ENCODE measurements at places on chromosomes 11 and 22.
A peak's percentile ranks its signal among the peaks of the same experiment; 100 is the strongest.

GRCh38 chr11:2675540-2675939, 24.3 kb downstream of the KCNQ1OT1 start:
- DNase-seq = no peak

DNA sequence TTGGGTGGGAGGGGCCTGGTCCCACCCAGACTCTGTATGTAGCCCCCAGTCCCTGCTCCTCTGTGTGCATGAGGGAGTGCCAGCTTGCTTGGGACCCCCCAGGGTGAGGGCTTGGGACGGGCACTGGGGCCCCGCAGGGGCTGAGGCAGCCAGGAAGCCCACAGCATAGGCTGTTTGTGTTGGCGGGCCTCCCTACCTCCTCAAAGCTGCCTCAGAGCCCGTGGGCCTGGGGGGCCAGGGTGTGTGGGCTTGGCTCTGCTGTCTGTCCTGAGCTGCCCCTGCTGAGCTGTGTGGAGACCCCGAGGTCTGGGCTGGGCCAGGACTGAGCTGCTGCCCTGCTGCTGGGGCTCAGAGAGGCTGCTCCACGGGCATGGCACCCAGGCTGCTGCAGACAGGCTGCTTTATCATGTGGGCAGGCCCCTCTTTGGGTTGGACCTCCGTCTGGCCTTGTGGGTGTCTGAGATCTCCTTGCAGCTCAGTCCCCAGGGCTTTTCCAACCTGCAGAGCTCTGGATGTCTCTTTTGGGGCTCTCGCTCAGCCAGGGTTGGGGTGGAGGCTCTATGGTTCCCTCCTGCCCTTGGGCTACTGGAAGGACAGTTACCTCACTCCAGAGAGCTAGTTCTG, 3.3 kb downstream of the TSPAN4 start:
- DNase-seq = no peak

DNA sequence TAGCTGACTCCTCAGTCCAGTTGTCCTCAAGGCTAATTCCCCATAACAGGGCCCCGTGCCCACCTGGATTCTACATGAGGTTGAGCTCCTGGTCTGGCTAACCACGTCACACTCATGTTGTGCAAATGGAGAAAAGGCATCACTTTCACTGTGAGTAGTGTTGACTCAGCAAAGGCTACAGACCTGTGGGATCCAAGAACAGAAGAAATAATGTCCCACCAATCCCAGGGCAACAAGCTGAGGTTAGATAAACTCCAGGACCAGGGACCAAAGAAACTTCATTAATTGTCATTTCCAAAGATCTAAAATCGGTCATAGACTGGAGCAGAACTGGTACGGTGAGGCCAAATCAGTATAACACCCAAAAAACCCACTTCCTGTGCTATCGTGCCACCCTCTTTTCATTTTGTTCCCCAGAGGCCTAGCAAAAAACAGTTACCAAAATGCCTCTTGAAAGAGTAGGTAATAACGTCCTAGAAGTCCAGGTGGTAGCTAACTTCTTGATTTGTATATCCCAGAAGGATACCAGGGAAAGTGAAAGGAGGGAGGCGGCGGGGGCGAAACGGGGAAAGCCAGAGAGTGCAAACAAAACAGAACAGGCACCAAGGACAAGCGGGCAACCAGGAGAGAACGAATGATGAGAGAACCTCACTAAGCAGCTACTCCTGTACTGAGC, 1.4 kb downstream of the PCSK7 start:
- DNase-seq = no peak

DNA sequence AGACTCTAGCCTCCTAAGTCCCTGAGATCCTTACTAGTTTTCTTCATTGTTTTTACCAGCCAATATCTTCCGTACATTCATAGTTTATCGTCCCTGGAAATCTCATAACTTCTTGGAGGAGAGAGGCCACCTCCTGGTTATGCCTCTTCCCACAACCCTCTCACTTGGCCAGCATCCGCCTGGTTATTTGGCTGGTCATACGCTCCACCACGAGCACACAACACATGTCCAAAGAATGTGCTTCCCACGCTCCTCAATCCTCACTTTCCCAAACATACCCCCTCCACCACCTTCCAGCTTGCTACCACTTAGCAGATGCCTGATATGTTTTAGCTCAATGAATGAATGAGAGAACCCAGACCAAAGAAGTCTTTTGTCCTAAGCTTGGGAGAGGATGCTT, 83.5 kb upstream of the EIF3D start:
- no peak for DNase-seq

DNA sequence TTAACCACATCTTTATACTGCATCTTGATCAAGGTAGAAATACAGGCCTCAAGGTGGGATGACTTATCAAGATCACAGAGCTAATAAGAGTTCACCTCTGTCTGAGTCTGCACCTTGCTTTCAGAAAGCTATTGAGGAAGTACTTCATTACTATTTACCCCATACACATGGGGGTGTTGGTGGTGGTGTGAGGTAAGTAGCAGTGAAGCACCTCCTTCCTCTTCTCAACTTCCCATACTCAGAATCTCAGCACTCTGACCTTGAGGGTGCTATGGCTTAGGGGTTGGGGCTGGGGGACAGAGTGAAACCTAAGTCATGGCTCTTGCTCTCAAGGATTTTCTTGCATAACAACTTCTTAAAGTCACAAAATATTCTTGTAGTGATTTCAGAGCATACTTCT, 56.9 kb downstream of the ME3 start:
- DNase-seq = no peak

DNA sequence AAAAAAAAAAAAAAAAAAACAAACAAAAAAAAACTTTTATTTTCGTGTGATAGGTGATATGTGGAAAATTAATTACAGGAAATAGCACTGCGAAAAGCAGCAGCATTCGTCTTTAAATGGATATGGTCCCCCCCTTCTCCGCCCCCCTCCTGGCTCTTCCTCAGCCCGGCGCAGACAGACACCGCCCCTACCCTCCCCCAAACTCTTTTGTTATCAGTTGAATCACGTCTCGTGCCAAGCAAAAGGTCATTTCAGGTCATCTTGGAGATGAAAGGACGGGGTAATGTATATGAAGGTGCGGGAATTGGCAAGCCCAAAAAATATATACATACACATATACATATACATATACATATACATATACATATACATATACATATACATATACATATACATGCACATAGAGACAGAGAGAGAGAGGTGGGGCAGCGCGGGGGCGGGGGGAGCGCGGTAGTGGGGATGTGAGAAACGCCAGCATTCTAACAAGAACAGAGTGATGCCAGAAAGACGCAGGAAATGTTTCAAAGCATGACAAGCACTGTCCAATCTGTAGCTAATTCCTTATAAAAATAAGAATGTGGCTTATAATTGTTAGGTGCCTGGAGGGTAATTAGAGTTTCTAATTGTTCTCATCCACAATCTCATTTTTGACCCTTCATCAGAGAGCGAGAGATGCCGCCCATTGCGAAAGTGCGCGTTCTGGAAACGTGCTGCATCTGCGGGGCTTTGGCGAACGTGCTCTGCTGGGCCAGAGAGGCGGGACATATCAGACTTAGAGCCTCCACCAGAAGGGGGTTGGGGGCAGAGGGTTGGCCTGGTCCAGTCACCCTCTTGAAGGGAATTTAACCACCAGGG, 214.5 kb upstream of the UBASH3B start:
- DNase-seq = peak; percentile 79

DNA sequence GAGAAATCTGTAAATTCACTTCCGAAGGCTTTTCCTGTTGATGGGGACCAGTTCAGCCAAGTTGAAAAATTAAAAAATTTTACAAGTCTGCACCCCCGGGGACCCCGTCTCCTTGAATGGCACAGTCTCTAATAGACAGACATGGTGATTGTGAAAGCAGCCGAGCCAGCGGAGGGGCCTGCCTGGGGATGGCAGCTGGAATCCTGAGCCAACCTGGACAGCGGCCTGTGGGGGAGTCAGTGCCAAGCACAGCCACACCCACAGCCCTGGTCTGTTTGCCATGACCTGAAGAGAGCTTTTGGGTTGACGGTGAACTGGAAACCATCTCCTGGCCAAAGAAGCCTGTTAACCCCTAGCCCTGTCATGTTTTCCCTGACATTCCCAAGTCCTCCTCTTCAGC, 64.7 kb downstream of the PARVG start:
- DNase-seq = no peak

GRCh38 chr11:32464078-32464477, 28.7 kb upstream of the WT1 start:
- DNase-seq = no peak

DNA sequence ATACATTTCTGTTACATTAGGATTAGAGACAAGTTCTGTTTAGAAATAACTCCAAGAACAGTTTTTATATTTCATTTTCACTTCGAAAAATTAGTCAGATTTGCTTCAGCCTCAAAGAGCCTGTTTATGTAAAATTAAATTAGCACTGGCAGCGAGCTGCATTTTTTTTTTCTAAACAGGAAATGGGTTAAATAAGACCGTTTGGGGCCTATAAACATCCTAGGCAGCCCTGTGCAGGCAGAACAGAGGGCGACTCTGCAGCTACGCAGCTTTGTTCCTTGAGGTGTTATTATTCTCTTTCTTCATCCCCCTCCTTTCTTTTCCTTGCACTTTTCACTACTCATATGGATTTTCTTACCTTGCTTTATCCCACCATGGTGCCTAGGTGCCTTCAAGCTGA, 48.7 kb downstream of the CWC15 start:
- no peak for DNase-seq

DNA sequence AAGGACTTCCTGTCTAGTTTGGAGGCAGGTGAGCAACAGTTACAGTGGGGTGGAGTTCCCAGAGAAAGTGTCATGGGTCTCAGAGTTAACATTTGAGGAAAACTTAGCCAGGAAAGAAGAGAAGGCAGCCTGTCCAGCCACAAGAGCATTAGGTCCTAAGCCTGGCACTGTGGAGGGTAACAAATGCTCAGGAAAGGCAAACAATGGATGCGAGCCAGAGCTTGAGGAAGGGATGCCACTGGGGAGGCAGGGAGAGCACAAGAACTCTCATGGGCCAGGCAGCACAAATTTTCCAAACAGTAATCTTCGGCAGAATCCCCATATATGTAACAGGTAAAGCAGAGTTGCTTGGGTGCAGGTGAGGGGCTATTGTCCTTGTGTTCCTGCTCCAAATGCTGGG, 8.0 kb upstream of the SERPIND1 start:
- no peak for DNase-seq

- no peak for DNase-seq
These were observed 2.1 kb downstream of the CD3D start for GRCh38 chr11:118340449-118340848.

GRCh38 chr22:35727436-35727835, 9.8 kb downstream of the APOL5 start:
- no peak for DNase-seq

DNA sequence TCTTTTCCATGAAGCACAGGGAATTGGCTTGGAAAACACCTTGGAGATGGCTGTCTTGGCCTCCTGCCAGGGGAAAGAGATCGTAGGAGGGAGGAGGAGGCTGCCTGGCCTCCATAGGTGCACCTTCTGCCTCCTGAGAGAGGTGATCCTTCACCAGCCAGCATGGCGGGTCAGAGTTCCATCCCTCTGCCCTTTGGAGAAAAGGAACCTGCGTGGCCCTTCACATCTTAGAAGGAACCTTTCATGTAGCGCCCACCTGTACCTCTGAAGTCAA, 58.2 kb upstream of the DRD2 start:
- no peak for DNase-seq

DNA sequence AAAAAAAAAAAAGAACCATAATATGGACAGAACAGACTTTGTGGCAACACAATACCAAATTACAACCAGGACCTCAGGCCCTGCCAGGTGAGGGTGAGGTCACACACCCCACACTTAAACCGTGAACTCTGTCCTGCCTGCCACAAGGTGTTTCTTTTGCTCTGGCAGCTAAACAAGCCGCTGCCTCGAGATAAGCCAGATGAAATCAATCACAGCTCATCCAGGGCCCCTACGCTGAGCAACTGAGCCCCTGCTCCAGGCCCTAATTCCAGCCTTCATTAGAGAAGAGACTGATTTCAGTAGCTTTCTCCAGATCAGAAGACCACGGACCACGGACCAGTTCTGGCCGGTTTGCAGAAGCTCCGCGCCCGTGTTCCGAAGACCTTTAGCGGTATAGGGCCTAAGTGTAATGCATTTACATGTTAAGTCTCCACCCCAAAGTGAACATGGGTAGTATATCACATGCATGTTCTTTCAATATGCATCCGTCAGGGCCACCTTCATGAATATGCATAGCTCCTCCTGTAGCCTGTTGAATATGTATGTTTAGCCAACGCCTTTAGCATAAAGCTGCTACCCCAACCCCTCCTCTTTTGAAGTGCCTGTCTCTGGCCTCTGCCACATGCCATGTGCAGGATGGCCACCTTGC, 14.8 kb upstream of the RAC2 start:
- no peak for DNase-seq

DNA sequence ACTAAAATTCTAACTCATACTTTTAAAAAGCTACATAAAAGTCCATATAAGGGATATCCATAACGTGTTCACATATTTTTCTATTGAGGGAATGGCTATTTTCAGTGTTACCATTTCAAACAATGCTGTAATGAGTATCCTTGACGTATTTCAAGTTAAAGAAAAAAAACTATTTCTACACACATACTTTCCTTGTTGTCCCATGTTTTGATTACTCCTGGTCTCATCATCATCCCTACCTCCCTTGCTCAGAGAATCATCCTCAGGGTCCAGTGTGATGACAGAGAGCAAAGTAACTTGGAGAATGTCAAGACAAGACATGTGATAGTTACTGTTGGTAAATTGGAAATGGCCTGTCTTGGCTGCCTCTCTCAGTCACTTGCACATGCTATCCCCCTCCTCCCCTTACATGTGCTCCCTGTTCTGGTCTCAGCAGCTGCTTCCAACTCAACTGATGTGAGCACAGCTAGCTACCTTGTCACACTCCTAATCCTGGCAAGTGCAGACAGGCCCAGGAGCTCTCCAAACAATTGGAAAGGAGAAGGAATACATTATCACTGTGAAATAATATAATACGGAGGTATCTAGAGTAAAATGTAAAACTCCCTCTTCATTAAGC, 21.8 kb downstream of the NUMA1 start:
- DNase-seq = no peak

- no peak for DNase-seq
These were observed 55.7 kb upstream of the CLDN5 start for GRCh38 chr22:19579880-19580279.

DNA sequence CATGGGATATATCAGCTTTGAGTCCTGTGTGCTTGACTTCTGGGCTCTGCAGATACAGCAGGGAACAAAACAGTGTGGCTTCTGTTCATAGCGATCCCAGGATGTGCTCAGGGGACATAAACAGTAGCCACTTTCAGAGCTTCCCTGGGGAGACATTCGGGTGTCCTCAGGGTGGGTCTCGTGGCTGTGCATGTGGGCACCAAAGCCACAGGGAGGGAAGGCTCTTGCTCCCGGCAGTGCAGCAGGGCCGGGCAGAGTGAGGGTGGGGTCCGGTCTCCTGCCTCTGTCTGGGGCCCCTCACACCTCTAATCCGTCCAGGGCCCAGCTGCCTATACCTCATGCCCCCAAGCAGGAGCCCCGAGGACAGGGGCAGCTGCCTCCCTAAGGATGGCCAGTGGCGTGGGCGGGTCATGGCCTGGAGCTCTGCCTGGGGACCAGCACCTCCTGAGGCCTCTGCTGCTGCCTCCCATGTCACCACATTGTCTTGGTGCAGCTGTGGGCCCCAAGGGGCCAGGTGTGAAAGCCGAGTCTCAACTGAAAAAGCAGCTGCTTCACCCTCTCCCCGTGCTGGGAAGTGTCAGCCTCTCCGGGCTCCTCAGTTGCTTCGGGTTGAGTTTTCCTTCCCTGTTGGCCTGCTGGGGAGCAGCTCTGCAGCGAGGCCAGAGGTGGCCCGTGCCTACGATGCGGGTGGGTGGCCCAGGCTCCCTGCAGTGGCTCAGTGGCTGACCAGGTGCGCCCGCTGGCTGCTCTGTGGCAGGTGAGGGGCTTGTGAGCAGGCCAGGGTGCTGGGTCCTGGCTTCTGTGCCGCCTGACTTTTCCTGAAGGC, 3.8 kb downstream of the TPCN2 start:
- DNase-seq = no peak

Measured in NCI-H2227 treated with DMSO at 0.1 percent for 48 hours (cell line).